DMS79 treated with DMSO at 0.1 percent for 48 hours (cell line): ENCODE measurements at places on chromosomes 7 and 10.

GRCh38 chr10:117260084-117260483 is 19.2 kb downstream of the SLC18A2 start:
- DNase-seq: no peak

GRCh38 chr7:138477581-138477980 is 17.5 kb downstream of the TRIM24 start:
- DNase-seq: no peak

DNA sequence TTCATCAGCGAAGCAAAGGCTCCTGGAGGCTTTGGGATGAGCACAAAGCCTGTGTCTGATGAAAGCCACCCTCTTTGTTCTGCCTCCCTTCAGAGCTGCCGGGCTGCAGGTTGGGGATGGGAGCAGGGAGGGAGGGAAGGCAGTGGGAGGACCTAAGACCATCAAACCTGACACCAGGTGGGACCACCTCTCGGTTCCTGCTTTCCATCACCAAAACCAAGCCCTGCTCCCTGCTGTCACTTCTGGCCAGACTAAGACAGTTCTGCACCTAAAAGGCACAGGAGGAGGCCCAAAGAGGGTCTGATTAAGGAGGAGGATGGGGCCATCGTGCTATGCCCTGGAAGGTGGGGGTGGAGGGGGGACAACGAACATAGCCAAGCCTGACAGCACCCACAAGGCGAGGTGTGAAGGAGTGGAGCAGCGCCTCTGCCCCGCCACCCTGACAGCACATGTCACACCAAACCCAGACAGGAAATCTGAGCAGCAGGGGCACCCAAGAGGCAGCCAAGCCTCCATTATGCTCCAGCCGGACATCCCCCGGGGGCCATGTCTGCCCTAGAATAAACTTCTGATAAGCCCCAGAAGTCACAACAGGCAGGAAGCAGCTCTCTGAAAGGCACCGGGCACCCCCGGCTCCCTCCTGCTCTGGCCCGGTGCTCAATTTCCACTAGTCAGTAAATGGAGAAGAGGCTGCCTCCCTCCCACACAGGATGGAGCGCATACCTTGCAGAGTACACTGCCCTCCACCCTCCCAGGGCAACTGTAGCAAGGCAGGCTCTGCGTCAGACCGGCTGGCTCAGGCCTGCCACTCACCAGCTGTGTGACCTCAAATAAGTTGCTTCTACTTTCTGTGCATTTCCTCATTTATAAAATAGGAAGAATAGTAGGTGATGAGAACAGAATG is 48.9 kb downstream of the DLG5 start:
- no peak for DNase-seq

DNA sequence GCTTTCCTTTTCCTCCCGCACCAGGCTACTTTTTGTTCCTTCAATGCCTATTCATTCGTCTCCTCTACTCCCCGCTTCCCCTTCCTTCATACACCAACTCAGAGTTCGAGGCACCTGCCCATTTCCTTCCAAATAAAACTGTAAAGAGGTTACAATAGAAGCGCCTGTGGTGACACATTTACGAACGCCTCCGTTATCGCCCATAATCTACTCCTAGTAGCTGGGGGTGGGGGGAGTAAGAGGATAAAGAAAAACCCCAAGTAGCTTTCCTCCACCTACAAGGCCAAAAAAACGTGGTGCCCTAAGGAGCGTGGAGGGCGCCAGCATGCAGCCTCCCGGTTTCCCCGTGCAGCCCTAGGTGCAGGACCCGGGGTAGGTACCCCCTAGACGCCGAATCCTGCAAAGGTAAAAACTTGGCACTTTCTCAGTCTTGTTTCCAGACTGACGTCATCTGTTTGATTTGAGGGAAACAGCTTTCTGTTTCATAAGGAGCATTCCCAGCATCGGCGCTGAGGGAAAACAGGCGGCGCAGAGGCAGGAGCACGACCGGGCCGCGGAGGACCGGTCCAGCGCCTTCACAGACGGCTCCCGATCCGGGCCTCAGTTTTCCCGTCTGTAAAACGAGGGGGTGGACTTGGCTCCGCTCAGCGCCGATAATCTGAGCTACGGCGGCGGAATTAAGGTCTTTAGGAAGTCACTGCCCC is 922 bp downstream of the PPA1 start:
- DNase-seq: peak; percentile 30

DNA sequence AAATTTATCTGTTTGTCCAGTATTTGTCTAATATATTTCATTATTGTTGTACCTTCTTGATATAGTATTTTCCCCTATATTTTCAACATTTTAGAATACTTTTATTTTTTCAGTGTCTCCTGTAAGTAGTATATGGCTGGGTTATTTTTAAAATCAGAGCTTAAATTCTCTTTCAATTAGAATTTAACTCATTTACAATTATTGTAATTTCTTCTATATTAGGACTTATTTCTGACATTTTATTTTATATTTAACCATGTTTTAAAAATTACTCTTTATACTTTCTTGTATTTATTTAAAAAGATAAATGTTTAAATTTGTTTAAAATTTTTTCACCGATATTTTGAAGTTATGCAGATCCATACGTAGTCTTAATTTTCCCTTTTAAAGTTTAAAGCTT is 220.0 kb upstream of the NPVF start:
- no peak for DNase-seq

DNA sequence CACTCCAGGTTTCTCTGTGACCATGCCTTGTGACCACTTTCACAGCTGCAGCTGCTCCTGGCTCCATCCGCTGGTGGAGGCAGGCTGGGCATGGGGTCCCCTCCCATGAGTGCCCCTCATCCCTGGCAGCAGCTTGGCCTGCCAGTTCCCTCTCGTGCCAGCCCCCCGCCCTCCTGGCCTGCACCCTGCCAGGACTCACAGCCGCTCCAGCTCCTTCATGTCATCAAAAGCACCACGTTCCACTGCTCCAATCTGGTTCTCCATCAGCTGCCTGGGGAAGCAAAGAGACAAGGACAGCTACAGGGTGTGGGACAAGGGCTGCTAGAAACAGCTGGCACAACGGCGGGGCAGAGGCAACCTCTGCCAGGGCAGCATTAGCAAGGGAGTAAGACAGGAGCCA is 22.6 kb downstream of the SLIT1 start:
- DNase-seq: no peak

DNA sequence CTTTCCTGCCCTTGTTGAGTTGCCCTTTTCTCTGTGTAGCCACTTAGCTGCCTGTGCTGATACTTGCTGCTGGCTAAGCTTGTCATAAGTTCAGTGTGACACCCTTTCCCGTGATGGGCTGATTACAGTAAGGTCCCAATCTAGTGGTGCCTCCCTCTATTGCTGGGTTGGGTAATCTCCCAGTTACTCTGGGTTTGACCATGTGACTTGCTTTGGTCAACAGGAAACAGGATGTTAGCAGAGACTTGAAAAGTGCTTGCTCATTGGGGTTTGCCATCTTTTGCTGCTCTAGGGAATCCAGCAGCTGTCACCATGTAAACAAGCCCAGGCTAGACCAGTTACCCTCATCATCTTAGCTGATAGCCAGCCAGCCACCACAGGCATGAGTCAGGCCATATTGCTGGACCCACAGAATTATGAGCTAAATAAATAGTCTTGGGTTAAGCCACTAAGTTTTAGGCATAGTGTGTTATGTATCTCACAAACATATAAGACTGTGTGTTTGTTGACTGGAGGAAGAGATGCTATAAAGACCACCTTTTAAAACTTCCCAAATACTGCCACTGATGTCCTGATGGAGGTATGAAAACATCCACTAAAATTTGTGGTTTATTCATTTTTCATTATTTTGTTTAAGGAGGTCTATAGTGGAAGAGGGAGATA is 4.0 kb upstream of the LEP start:
- no peak for DNase-seq

- no peak for DNase-seq
These were observed 87.9 kb downstream of the VIPR2 start for GRCh38 chr7:159056737-159057136.

DNA sequence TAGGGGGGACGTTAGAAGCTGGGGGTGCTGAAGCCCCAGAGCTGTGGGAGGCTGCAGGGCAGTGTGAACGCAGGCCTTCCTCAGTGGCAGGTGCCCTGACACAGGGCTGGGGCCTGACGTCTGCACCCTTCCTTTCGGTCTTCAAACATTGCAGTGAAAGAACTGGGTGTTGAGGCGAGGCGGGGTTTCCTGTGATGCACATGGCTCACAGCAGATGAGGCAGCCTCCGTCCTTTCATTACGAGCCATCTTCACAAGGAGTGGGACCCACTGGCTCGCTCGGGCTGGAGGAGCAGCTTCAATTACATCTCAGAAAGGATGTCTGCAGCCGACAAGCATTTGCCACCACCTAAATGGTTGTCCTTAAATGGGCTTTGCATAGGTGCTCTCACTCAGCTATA is 180.3 kb upstream of the SHH start:
- DNase-seq: no peak

GRCh38 chr10:69787681-69788080 is 14.0 kb upstream of the COL13A1 start:
- DNase-seq: no peak
